Posterior vena cava (tissue), 2 donors: ENCODE measurements at places on chromosomes 7 and 10. TPM values are rescaled to one million over a fixed set of nuclear protein-coding genes. Genes with fewer than 3 reads are reported as not detected.

- DNase-seq = no peak
Measured at GRCh38 chr10:99233689-99234037, 2.0 kb downstream of the HPSE2 start.

DNA sequence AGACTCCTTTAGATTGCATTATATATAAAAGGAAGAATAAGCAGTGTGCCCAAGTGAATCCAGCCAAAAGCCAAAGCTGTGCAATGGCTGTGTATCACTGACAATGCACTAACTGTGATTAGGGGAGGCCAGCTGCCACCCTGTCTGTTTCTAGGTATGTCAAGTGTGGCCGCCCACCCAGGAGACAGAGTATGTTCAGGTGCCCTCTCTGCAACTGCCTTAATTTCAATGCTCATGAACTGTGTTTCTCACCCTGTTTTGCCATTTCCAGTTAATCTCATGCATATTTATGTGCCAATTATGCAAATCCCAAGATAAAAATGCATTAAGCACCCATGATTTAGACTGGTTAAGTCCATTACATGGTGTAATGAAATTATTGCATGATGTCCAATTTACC is 159.4 kb downstream of the FRMD4A start:
- no peak for DNase-seq

DNA sequence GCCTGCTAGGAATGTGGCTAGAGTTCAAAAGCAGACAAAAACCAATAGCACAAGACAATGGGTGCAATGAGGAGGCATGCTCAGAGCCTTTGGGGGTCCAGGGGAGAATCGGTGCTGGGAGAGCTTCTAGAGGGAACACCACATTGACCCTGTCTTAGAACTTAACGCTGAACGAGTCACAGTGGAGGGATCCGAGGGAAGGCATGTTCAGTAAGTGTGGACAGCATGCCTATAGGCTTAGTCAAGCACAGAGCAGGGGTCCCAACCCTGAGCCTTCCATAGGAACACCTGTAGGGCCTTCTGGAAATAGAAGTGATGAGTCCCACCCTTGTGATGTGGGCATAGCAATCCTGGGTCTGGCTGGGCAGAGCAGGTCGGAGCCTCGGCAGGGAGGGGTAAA is 148.7 kb downstream of the PKD1L1 start:
- DNase-seq = no peak

DNA sequence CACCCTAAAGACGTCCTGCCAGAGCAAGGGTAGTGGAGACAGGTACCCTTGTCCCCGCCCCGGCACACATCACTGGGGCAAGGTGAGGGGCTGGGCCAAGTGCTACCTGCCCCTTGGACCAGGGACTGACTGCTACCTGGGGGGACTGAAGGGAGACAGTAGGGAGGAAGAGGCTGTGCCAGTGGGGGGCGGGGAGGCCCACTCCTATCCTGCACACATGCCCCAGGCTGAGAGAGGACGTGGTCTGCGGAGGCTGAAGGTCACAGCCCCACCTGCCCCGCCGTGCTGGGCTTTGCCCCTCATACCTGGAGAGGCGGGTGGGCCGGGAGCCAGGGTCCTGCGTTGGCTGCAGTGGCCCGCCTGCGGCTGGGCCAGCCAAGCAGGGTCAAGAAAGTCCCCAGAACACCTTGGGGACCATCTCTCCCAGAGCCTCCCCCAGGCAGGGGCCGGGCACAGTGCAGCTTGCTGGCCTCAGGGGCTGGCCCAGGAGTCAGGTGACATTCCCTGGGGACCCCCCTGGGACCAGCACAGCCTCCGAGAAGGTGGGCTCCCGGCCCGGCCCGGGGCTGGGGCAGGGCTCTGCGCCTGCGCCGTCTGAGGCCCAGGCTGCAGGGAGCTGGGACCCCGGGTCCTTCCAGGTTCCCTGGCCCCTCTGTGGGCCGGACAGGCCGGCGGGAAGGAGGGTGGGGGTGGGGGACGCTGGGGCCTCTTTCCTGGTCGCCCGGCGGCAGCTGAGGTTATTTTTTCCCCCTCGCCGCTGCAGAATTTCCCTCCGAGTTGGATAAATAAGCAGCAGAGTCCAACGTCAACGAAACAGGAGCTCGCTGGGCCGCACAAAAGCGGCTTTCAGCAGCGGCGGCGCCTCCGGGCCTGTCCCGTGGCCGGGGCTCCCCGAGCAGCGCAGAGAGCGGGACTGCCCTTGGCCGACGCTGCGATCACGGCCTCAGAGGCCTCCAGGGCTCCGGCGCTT is 9.8 kb upstream of the FZD9 start:
- DNase-seq = no peak

DNA sequence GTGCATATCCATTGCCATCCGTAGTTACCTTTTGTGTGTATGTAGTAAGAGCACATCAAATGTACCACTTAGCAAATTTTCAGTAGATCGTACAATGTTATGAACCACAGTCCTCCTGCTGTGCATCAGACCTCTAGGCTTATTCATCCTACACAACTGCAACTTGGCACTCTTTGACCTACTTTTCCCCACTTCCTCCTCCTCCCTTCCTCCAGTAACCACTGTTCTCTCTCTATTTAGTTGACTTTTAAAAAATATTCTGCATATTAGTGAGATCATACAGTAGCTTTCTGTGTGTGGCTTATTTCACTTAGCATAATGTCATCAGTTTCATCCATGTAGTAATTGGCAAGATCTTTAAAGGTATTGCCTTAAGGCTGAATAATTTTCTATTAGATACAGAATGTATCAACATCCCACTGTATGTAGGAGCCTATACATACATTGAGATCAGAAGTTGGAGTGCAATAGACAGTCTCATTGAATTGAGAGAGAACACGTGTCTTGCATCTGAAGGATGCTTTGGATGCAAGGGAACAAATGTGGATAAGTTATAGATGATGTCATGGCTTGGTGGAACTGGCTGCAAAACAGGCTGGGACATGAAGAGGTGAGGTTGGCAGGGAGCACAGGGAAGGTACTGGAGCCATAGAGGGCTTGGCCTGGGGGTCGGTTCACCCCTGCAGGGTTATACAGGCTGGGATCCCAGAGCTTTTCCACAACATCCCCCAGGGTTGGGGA is 83.0 kb upstream of the FAM180A start:
- no peak for DNase-seq

DNA sequence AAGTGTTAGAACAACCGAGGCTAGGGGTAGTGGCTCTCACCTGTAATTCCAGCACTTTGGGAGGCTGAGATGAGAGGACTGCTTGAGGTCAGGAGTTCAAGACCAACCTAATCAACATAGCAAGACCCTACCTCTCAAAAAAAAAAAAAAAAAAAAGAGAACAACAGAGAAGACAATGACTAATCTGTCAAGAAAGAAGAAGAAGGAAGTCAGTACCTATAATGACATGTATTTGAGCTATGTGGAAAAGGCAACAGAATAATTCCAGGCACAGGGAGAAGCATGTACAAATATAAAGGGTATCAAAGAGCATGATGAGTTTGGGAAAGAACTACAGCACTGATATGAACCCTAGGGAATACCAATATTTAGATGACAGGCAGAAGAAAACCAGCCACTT is 27.5 kb downstream of the COPG2 start:
- DNase-seq = no peak

- no peak for DNase-seq
Measured at GRCh38 chr7:16646472-16647072, 591 bp downstream of the BZW2 start.

DNA sequence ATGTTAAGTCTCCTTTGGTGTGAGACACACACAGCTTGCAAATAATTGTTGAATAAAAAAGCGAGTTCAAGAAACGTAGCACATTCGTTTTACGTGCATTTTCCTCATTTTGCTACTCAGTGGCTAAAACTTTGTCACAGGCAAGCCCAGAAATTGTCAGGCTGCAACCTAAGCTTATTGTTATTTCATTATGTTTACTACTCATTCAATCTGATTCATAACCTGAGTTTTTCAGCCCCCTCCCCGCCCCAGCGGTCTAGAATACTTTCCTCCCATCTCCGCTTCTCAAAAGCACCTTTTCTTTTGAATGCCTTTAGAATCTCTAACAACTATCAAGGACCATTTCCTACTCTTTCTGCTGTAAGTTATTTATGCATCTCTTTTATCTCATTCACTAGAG is 1.1 kb downstream of the FAM133B start:
- DNase-seq = no peak

- no peak for DNase-seq
Measured at GRCh38 chr10:115558252-115558651, 465.1 kb downstream of the ATRNL1 start.

DNA sequence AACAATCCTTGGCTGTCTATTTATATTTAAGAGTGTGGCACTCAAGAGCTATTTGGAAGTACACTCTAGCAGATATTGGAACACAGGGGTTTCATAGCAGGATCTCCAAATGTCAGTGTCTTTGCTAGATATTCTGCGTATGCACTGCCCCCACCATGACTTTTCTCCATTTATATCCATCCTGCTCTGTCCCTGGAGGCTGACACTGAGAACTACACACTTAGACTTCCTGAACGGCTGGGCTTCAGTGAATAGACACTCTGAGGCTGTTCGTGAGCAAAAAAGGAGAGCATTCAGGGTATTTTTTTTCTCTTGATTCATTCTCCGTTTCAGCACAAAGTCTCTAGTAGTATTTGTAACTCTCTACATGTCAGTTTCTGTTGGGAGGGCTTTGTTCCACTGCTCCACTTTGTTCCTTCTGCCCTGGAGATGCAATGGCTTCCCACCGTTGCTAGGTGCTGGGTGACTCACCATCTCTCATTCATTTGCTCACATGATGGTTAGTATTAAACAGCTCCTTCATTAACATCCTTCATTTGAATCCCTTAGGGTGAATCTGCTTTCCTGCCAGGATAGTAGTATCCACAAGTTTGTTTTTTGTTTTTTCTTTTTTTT is 155.9 kb upstream of the SLC13A1 start:
- no peak for DNase-seq

DNA sequence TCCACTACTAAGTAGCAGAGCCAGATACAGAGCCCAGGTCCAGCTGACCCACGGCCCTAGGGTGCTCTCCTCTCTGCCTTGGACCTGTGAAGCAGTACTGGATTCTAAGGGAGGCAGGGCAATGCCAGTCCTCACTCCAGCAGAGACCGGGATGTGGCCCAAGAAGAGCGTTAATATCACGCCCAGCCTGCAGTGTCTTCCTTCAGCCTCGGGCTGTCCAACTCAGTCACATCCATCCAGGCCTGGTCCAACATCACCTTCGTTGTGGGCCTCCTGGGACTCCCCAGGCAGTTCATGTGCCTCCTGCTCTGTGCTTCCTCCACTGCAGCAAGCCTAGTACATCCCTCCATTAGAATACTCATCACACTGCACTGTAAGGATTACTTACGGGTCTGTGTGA is 114.5 kb downstream of the GRID1 start:
- DNase-seq = no peak

DNA sequence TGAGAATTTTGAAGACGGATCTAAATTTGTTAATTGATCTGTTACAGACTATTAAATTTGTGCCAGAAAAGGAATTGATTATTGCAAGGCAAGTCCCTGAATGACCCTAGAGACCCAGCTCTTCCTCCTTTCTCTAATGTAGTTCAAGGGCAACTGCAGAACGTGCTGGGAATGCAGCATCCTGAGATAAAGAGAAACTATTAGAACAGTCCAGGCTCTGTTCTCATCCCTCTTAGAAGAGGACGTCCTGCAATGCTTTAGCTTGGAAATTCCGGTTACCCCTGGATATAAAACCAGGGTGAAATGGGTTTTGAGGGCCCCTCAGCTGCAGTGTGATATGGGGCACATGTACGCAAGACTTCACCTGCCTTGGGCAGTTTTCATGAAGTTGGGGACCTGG is 67.3 kb downstream of the PTN start:
- no peak for DNase-seq

GRCh38 chr7:122694697-122695096 is 4.2 kb downstream of the RNF133 start:
- no peak for DNase-seq

DNA sequence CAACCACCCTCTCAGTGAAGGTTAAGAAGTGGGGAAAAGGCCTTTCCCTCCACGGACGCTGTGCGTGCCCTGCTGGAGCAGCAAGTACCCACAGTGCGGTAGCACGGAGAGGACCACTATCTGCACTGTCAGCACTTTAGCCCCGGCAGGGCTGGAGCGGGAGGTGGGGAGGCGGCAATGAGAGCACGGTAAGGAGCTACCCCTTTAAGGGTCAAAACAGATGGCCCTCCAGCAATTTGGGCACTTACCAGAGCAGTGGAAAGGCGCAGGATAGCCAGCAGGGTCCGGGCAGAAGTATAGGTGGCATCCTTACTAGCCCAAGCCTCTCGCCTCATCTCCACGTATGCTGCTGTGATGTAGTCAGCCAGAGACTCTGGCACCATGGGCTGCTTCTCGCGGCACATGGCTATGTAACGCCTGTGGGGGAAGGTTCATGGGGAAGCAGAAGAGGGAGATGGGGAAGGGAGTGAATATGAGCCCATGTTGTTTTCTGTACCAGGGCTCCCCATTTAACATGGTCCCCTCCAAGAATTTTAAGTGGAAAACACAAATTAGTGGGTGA is 5.2 kb downstream of the COPS6 start:
- no peak for DNase-seq

- DNase-seq = peak; percentile 74
Measured at GRCh38 chr7:157622408-157623205, 285.8 kb downstream of the DNAJB6 start.

DNA sequence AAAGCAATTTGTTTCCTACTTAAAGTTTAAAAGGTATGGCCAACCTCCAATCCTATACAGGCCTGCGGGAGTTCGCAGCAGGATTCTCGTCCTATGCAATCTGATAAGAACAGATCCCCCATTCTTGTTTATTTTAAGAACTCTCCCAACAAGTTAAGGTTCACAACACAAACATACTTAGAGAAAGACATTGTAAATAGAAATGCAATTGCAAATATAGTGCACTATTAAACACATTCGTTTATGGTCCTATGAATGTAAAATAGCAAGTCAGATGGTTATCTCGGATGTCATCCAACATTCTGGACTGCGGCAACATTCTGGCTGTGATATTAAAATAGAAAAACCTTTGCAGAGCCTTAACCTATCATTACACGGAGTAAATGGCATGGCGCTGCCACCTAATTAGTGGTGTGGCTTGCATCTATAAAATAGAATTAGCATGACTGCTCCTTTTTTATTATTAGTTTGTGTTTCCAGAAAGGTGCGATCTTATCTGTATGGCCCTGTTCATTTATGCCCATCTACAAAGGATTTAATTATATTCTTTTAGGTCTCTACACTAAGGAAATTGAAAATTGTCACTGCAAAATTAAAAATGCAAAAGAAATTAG is 37.0 kb downstream of the BEND7 start:
- no peak for DNase-seq

GRCh38 chr7:5005066-5005465 is 40.6 kb upstream of the RBAK start:
- no peak for DNase-seq

AGR2 gene
- total RNA-seq = not detected

TMEM213 gene
- not detected for total RNA-seq

UPK3BL1 gene
- 6.5 TPM for total RNA-seq

SEC31B gene
- 9.5 TPM for total RNA-seq

PSD gene
- total RNA-seq = 0.83 TPM

UNCX gene
- not detected for total RNA-seq

APBB1IP gene
- total RNA-seq = 8.4 TPM

CFAP46 gene
- 0.14 TPM for total RNA-seq

ECHDC3 gene
- 7.7 TPM for total RNA-seq

PPRC1 gene
- total RNA-seq = 21.7 TPM

CPA2 gene
- total RNA-seq = not detected
